NCI-H1694 (cell line): ENCODE measurements at places on chromosomes 12 and 14.
A peak's percentile ranks its signal among the peaks of the same experiment; 100 is the strongest.

GRCh38 chr12:124445121-124445718 lies 122.2 kb downstream of the NCOR2 start:
- DNase-seq, result no peak

GRCh38 chr12:64097366-64098105 lies 124.6 kb downstream of the KICS2 start:
- DNase-seq, result no peak

- no peak for DNase-seq
Observed at GRCh38 chr12:89299931-89300330, 52.4 kb downstream of the DUSP6 start.

DNA sequence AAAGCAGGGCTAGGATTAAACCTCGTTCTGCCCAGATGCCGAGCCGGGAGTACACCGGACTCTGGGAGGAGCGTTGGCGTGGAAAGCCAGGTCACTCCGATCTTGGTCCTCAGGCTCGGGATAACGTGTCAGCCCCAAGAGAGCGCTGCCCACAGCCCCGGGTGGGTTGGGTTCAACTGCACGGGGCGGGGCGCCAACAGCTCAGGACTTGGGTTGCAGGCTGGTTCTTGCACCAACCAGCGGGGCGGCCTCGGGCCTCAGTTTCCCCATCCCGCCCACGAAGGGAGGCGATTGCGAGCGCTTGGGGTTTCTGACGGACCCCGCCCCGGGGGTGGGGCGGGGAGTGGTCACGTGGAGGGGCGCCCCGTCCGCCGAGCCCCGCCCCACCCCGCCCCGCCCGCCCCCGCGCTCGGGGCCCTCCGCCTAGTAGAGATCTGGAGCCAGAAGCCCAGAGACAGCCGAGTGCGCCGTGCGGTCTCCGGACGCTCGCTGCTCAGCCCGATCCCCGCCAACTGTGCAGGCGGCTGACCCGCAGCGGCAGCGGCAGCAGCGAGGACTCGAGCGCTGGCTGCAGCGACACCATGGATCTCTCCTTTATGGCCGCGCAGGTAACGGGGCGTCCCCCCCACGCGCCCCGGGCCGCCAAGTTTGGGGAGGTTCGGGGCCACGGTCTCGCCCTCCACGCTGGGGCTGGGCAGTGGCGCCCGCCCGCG lies at the start of gene C14orf132:
Gene C14orf132 (plus strand): TSS at position 443 of the 713 bp plus-strand sequence. CDS start 139 bp downstream, at position 582.
- peak; percentile 72 for DNase-seq

GRCh38 chr12:85920324-85920947 lies 46.3 kb downstream of the NTS start:
- DNase-seq, result peak; percentile 15

DNA sequence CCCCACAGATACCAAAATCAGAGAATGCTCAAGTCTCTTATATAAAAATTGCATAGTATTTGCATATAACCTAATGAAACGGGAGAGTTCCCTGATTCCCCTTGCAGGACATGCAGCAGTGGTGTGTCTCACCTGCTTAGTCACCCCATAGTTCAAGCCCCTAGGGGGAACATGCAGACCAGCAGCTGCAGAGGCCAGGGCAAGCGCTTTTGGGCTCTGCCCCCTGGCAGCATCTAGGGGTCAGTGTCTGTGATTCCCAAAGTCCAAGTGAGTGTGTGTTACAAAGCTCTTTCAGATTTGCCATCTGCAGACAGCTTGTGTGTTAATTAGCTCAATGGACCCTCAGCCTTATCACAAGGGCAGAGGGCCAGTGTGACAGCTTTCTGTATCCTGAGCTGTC lies 110.1 kb downstream of the DNAI7 start:
- no peak for DNase-seq

GRCh38 chr14:41000350-41000749 lies 606.3 kb upstream of the LRFN5 start:
- no peak for DNase-seq

- no peak for DNase-seq
Observed at GRCh38 chr14:57391517-57392195, 1.3 kb downstream of the NAA30 start.

DNA sequence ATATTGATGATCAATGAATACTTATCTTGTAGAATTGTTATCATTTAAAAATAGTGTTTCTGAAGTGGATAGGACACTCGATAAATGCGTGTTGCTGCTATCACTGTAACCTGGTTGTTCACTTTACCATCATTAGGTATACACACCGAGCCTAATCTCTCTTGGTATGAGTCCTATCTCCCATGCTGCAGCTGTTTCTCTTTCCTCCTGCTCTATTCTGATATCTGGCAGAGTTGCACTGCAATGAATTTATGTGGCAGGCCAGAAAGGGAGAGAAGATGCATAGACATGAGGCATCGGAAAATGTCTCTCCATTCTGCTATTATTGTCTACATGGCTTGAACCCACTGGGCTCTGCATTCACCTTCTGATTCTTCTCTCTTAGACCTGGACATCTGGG lies 26.7 kb downstream of the KCNK10 start:
- no peak for DNase-seq

GRCh38 chr12:115042341-115042740 lies 358.4 kb upstream of the TBX3 start:
- no peak for DNase-seq

DNA sequence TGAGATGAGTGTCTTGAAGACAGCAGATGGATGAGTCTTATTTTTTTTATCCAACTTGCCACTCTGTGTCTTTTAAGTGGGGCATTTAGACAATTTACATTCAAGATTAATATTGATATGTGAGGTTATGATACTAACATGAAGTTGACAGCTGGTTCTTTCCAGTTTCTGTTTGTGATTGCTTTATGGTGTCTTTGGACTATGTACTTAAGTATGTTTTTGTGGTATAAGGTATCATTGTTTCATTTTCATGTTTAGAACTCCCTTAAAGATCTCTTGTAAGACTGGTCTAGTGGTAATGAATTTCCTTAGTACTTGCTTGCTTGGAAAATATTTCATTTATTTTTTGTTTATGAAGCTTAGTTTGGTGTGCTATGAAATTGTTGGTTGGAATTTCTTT lies 550.3 kb upstream of the NOVA1 start:
- DNase-seq, result no peak

DNA sequence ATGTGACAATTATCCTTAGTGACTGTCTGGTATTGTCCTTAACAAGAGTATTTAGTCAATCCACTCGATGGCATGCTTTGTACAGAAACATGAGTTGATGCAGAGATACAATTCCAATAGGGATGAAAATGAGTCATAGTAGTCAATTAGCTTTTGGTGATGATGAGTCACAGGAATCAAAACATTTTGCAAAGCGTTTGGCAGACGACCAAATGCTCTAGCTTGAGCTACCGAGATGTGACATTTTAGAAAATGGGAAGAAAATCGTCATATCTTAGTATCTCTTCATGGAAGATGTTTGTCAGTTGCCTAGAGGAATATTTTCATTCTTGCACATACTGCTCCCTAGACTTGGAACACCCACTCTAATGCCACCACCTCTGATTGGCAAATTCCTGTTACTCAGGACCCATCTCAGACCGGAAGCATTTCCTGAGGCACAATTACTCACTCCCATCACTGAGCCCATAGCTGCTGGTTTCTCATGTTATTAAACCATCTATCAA lies 95.0 kb downstream of the LMNTD1 start:
- no peak for DNase-seq

GRCh38 chr12:19165451-19165850 lies 35.9 kb downstream of the PLEKHA5 start:
- no peak for DNase-seq

- no peak for DNase-seq
Observed at GRCh38 chr14:66295386-66295785, 190.8 kb upstream of the CCDC196 start.

- DNase-seq, result no peak
Observed at GRCh38 chr14:21525571-21525961, 580 bp downstream of the SALL2 start.

DNA sequence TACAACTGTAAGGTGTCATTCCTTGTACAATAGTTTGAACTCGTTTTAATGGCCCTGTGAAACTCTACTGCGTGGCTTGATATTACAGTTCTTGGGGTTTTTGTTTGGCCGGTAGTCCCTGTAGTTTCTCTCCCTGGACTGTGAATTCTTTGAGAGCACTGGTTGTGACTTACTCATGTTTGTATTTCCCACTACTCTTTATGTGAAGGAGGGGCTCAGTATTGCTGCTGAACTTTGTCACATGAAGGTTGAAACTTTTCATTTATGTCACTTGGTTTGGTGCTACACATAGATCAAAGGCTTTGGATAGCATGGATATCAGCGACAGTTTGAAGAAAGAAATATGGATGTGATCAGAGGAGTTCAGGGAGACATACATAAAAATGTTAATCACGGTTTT lies 1.5 kb upstream of the POU6F1 start:
- no peak for DNase-seq

DNA sequence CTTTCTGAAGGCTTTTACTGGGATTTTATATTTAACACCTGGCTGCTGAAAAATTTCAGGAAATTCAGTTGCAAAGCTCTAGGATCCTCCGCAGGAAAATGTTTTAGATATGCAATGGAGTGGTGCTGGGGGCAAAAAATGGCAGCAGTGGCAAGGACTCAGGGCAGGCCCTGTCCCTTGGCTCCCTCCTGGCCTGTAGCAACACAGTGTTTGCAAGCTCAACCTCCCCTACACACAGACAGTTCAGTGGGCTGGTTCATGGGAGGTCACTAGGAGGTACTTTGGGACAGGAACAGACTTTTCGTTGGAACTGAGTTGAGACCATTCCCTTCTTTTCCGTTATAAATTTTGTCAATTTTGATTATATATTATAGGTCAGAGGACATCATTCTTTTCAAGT lies 270.4 kb downstream of the ADAMTS20 start:
- no peak for DNase-seq

DNA sequence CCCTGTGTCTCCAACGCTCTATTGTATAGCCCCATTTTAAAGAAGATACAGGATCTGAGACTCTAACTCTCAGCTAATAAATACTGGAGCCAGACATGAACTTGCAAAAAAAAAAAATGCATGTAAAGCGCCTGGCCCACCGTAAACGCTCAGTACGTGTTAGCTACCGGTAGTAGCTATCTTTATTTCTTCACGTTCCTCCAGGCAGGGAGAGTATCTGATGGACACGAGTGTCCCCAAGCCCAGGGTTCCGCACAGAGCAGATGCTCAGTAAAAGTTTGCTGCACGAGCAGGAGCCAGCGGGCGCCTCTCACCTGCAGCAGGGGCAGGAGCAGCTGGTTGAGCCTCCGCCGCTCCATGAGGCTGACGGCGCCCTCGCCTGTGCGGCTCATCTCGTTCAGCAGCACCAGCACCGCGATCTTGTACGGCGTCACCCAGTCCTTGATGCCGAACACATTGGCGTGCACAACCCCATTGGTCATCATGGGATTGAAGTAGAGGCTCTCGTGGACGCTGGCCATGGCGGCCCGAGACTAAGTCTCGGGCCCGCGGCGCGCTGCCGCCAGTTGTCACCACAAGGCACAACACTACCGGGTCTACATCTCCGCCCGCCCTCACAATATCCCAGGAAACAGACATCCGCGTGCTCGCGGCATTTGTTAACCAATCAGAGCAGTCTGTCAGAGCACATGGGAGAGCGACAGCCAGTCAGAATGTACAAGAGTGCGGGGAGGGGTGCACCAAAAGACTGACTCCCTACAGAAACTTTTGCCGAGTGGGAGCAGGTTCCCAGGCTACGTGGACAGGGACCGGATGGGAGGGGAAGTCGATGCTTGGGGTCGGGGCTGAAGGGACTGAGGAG lies at the start of gene ANAPC5:
Gene ANAPC5 (minus strand): TSS at position 592 of the 862 bp plus-strand sequence. CDS start 71 bp downstream, at position 521.
- peak; percentile 94 for DNase-seq

DNA sequence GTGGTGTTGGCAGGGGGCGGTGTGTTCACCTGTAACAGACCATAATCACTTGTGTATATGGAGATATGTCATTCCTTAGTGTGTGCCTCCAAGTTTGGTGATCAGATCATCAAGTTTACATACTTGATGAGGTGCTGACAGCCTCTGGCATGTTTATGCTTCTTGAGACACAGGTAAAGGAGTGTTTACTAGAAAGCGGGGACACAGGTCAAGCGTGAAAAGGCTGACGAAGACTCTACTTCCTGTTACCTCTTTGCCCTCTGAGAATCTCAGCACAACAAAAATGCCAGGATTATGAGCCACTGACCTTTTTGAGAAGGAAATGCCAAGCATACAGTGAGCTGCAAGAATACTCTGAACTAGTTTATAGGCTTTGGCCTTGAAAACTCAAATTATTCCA lies 29.6 kb downstream of the PRDM4 start:
- DNase-seq, result no peak

GRCh38 chr12:123126294-123127181 lies 24.4 kb downstream of the PITPNM2 start:
- no peak for DNase-seq

DNA sequence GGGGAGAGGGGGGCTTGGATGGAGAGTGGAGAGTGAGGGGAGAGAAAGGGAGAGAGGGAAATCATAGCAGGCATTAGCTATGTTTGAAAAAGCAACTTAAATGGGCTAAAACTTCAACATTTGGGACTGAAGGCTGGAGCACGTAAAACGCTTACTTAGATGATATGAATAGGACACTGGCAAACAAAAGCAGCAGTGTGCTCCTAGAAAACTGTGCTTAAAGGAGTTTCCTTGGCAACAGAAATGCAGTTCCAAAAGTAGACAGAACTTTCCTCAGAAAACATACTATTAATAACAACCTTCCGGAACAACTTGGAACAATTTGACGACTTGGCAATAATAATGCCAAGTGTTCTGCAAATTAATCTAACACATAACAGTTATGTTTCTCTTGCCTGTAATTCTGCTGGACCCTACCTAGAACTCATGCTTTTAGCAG lies 235.5 kb upstream of the NPAS3 start:
- DNase-seq, result no peak

- no peak for DNase-seq
Observed at GRCh38 chr14:90452366-90452765, 55.5 kb downstream of the CALM1 start.

DNA sequence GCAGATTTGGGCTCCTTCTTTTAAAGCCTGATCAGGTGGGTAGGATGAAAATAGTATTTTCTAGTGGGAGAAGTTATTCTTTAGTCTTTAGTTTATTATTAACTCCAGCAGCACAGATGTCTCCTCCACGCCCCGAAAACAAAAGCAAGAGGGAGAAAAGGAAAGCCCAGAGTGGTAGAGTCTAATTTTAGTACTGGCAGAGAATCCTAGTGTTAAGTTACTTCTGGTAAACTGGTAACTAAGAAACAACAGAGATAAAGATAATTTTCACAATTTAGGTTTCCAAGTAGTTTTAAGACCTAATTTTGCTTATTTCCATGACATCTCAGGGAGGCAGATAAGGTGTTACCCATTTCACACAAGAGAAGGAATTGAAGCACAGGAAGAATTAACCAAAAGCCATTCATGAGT lies 16.3 kb downstream of the ATP5MC2 start:
- no peak for DNase-seq

- no peak for DNase-seq
Observed at GRCh38 chr14:72236629-72237028, 304.4 kb downstream of the RGS6 start.

- no peak for DNase-seq
Observed at GRCh38 chr14:100719976-100720520, 6.6 kb upstream of the DLK1 start.

DNA sequence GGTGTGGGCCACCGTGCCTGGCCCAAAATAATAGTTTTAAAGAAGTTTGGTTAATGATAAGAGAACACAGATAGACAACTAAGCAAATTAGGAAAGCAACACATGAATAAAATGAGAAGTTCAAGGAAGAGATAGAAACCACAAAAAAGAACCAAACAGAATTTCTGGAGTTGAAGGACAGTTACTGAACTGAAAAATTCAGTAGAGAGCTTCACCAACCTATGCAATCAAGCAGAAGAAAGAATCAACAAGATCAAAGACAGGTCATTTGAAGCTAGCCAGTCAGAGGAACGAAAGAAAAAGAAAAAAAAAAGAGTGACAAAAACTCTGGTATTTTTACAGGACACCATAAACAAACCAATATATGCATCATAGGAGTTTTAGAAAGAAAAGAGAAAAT lies 15.4 kb upstream of the KRT83 start:
- no peak for DNase-seq

GRCh38 chr12:32272465-32272864 lies 126.9 kb upstream of the FGD4 start:
- DNase-seq, result no peak
